Fibroblast of upper back skin (primary cell): ENCODE measurements at places on chromosomes 1 and 21.

DNA sequence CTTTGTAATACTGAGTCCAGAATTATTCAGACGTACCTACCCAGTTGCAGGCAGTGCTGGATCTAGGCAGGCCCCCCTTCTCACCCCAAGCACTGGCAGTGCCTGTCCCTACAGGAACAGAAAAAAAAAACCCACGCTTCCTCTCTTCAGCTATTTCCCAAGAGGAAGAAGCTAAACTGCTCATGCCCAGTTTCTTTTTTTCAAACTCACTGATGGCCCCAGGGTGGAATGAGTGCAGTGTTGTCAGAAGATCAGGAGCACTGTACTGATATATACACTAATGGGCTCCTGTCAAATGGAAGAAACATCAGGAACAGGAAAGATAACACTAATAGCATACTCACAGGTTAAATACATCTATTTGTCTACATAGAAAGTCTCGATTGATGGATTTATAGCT lies 28.2 kb upstream of the DOCK7 start:
- no peak for DNase-seq

DNA sequence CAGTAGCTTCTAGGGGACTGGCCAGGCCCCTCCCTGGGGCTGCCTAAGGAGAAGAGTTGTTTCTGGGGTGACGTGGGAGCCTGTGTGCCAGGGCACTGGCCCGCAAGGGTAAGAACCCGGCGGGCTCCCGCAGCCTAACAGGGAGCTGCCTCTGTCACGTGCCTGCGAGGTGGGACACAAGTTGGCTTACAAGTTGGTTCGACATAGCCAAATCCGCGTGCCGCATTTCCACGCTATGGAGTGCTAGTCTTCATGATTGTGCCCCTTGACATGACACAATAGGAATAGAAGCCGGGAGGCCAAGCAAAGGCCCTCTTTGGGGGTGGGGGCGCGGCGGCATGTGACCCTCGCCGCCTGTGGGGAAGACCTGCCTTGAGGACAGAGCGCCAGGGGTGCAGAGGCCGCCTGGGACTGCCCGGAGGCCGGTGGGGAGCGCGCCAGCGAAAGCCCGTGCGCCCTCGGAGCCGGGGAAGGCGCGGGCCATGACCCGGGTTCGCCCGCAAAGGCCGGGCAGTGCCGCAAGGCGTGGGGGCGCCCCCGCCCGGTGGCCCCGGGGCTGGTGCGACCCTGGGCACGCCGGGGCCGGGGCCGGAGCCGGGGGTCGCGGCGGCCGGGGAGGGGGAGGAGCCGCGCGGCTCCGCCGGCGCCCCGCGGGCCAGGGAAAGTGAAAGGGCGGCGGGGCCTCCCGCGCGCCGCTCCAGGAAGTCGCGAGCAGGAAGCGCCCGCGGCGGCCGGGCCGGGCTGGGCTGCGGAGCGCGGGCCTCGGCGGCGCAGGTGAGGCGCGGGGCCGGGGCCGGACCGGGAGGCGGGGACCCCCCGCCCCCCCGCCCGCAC lies at the start of gene SLC37A1:
Gene SLC37A1, plus strand, starts transcription at position 702 of the 834 bp plus-strand sequence. CDS start 4,603 bp downstream, outside the sequence.
- DNase-seq = no peak

DNA sequence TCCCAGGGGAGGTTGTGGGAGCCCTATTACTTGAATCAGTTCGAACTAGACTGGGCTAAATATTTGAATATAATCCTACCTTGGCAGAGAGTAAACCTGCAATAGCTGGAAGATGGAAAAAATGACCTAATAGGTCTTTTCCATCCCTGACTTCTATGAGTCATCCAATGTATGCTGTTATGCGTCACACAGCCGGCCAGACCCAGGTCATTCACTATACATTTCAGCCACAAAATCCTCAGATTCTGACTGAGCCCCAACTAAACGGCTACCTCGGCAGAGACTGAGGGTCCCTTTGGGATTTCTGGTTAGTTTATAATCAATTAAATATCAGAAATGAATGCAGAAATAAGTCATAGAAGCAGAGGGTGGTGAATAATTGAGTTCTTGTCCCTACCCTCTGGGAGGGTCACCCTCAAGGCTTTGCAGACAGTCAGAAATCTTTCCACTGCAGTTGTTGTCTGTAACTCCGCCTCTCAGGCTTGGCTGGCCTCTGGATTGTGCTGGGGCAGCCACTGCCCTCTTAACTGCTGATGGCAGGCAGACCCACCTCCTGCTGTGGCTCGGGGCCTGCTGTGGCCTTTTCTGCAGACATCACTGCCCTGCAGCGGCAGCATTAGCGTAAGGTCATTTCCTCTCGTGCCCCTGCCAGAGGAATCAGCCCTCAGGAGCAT lies 240.5 kb downstream of the TGFB2 start:
- peak; percentile 96 for DNase-seq

- peak; percentile 91 for DNase-seq
These were observed at the start of gene ARHGEF11 for GRCh38 chr1:157045250-157046218. TSS of gene ARHGEF11 (minus strand) at chr1:157045742. CDS start at chr1:157044330, 1,412 bp downstream.

DNA sequence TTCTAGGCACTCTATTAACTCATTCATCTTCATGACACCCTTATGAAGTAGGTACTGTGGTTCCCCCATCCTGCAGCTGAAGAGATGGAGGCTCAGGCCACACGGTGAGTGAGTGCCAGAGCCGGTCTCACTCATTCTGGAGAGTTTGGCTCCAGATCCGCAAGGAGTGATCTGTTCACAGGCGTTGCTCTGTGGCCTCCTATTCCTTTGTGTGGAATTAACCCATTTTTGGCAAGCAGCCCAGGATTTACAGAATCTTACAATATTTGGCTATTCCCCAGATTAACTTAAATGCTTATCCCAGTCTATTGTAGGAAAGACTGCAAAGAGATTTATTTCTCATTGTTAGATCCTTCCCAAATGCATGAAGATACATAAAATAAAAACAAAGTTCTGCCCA lies 29.6 kb downstream of the KIAA0040 start:
- DNase-seq = peak; percentile 14

DNA sequence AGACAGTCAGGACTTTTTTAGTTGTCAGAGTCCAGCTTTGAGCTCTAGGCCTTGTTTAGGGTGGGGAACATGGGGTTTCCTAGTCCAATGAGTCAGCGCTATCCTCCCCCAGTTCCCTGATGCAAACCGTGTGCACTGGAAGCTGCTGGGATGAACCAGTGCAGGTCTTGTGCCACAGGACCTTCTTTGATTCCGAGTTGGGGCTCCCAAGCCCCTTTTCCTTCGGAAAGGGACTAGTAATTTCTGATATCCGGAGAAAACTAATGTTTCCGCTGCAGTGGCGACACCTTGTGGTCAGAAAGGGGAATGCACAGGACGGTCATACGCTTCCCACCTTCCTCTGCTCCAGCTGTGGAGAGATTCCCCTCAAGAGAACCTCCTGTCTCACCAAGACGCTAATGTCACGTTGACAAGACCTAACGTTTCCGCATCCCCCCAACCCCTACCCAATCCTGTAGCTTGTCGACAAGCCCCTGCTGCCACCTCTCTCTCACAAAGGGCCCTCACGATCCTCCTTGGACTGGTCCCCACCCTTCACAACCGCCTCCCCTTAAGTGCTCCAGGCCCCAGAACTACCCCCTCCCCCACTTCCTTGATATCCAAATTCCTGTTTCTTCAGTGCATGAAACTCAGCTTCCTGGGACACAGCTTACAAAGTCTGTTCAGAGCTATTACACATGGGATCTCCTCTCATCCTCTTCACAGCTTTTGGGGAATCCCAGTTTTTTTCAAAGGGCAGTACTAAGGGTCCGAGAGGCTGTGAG lies 30.9 kb downstream of the GPA33 start:
- DNase-seq = peak; percentile 55

DNA sequence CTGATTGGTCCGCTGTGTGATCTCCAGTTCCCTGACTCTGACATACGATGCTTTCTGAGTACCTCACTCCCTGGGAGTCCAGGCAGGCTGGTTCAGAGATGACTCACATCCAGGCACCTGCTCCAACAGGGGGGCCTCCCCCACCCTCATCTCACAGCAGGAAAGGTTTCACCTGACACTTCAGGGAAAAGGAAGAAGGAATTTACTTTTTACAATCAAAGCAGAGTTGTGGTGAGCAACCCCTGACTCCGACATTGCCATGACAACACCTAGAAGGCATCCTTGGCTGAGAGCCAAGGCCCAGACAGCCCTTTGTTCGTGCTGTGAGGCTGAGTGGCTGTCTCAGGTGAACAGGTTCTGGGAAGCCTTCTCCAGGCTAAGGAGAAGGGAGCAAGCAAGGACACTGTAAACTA lies 164.6 kb upstream of the GJB5 start:
- DNase-seq = peak; percentile 9

DNA sequence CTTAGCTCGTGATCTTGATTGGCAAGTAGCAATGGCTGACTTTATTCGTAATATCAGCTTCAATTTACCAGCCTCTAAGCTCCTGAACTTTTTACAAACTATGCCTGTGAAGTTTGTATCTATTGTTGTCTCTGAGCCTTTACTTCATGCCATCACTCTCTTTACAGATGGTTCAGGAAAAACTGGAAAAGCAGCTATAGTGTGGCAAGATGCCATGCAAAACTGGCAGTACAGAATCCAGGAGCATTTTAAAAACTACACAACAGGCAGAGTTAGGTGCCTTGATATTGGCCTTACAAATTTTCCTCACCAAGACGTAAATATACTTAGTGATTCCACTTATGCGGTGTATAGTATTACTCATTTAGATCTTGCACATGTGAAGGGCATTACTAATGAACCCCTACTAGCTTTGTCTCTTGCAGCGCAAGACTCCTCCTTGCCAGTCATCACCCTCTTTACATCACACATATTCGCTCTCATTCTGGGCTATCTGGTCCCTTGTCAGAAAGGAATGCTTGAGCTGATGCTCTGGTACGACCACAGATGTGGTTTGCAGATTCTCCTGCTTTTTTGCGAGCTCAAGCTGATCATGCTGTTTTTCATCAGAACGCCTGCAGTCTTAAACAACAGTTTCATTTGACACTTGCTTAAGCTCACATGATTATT lies 36.3 kb downstream of the CLCA1 start:
- peak; percentile 69 for DNase-seq

DNA sequence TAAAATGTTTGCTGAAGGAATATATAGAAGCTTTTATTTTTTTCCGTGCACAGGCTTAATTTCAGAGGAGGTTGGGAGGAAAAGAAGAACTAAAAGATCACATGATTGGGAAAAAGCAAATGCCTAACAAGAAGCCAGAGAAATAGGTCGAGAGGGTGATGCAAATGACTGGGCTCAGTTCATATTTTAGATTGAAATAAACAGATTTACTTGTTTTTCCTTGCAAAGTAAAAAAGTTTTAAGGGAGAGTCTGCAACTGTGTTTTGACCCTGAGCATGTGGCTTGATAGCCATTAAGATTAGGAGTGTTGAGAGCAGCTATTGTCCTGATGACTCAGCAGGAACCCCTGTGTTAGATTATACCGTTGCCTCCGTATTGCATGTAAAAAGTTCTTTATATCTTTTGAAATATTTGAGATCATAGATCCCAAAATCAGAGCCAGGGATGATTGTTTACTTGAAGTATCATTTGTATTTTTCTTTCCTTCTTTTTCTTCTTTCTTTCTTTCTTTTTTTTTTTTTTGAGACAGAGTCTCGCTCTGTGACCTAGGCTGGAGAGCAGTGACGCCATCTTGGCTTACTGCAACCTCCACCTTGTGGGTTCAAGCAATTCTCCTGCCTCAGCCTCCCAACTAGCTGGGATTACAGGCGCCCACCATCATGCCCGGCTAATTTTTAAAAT lies 20.2 kb downstream of the CLIC4 start:
- peak; percentile 78 for DNase-seq

- DNase-seq = no peak
These were observed 14.0 kb downstream of the OVAAL start for GRCh38 chr1:180572760-180573159.

- no peak for DNase-seq
These were observed 456.8 kb downstream of the SETD4 start for GRCh38 chr21:35603494-35603893.

GRCh38 chr1:38730511-38731397 lies 128.8 kb downstream of the RRAGC start:
- no peak for DNase-seq

- no peak for DNase-seq
These were observed 44.1 kb downstream of the SMYD3 start for GRCh38 chr1:246462986-246463385.

- no peak for DNase-seq
These were observed 139.3 kb upstream of the PALMD start for GRCh38 chr1:99506631-99507030.

DNA sequence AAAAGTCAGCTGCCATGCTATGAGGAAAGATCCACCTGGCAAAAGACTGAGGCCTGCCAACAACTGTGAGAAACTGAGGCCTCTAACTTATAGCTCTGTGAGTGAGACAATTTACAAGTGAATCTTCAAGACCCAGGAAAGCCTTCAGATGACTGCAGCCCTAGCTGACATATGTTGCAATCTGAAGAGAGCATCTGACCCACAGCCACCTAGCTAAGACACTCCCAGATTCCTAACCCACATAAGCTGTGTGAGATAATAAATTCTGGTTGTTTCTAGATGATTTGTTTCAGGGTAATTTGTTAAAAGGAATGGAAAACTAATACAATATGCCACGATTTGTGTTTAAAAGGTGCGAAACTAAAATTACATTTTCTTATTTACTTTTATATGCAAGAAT lies 55.1 kb downstream of the HFM1 start:
- DNase-seq = no peak

GRCh38 chr1:45979778-45980176 lies 152.7 kb downstream of the PIK3R3 start:
- no peak for DNase-seq

DNA sequence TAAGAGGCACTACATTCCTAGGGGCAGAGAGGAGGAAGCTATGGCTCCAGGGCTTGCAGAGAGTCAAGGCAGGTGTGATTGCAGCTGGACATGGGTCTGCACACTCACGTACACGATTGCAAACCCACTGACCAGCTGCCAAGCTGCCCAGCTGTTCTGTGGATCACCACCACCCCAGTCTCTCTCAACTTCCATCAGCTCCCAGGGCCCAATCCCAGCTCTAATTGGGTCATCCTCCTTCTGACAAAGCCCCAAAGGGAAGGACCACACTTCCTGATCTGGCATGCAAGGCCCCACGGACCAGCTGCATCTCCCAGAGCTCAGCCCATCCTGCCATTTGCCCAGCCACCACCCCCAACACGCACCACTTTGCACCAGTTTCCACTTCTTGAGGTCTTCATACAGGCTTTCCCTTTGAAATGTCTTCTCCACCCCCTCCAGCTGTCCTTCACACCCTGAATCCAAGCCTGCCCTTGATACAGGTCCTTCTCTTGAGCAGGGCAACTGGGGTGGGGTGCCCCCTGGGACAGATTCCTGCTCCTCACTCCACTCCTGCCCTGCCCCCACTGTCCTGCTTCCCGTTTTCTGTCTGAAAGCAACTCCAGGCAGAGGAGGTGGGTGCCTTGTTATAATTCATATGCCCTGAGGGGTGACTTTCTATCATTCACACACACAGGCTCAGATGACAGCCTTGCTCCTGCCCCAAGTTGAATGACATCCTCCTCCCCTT lies 179.4 kb upstream of the EDN2 start:
- no peak for DNase-seq
